ENCODE measurements at places on chromosomes 1 and 21. TPM values are rescaled to one million over a fixed set of nuclear protein-coding genes. Genes with fewer than 3 reads are reported as not detected.

The ARHGEF10L gene
- 11.2 TPM for total RNA-seq

The PRDX6 gene
- 829 TPM for total RNA-seq

The SNRPE gene
- 167 TPM for total RNA-seq

The ATP1A1 gene
- total RNA-seq: 154 TPM

The TMEM52 gene
- 29.1 TPM for total RNA-seq

The FMO5 gene
- 3.2 TPM for total RNA-seq

The LCE1A gene
- total RNA-seq: not detected

The NR1I3 gene
- total RNA-seq: not detected

The NBPF20 gene
- total RNA-seq: 5.2 TPM

The C1orf87 gene
- not detected for total RNA-seq

The CFAP107 gene
- total RNA-seq: not detected

The DNM3 gene
- total RNA-seq: 0.98 TPM

The TRIM45 gene
- 3.1 TPM for total RNA-seq

The TINAGL1 gene
- 217 TPM for total RNA-seq

The SLC9C2 gene
- total RNA-seq: not detected

The HSD3B1 gene
- not detected for total RNA-seq

The RNF220 gene
- 100 TPM for total RNA-seq

The TNFRSF4 gene
- 0.17 TPM for total RNA-seq

The ANGPTL3 gene
- total RNA-seq: not detected

The NGF gene
- 0.86 TPM for total RNA-seq

The EXTL1 gene
- total RNA-seq: not detected

The FAM110D gene
- not detected for total RNA-seq

The ZNF593OS gene
- total RNA-seq: not detected

The FCRL1 gene
- total RNA-seq: not detected

The IL12RB2 gene
- total RNA-seq: 0.81 TPM

The HPDL gene
- total RNA-seq: not detected

The S100A16 gene
- total RNA-seq: 1,254 TPM

The IFI44L gene
- 5.5 TPM for total RNA-seq

The KLF17 gene
- 0.58 TPM for total RNA-seq

The ST6GALNAC3 gene
- total RNA-seq: not detected

The LCE2A gene
- not detected for total RNA-seq

The CBR3 gene
- 56.3 TPM for total RNA-seq

The PPM1J gene
- total RNA-seq: 1.4 TPM

The HCRTR1 gene
- not detected for total RNA-seq

The GIPC2 gene
- not detected for total RNA-seq

The RORC gene
- total RNA-seq: not detected

The OR2L2 gene
- not detected for total RNA-seq

The PLPPR4 gene
- 0.17 TPM for total RNA-seq

The KPRP gene
- not detected for total RNA-seq

The LRRC3 gene
- 4.1 TPM for total RNA-seq

The KCNE2 gene
- not detected for total RNA-seq

Data from PC-3 (cell line).